ENCODE measurements at places on chromosomes 13 and 19. TPM values are rescaled to one million over a fixed set of nuclear protein-coding genes. Genes with fewer than 3 reads are reported as not detected.
A peak's percentile ranks its signal among the peaks of the same experiment; 100 is the strongest.

- no peak for DNase-seq
Measured at GRCh38 chr19:46828484-46828883, 22.2 kb downstream of the AP2S1 start.

- no peak for DNase-seq
Measured at GRCh38 chr13:84645196-84646012, 763.1 kb upstream of the SLITRK1 start.

The EPSTI1 gene
- 7.3 TPM for total RNA-seq

DNA sequence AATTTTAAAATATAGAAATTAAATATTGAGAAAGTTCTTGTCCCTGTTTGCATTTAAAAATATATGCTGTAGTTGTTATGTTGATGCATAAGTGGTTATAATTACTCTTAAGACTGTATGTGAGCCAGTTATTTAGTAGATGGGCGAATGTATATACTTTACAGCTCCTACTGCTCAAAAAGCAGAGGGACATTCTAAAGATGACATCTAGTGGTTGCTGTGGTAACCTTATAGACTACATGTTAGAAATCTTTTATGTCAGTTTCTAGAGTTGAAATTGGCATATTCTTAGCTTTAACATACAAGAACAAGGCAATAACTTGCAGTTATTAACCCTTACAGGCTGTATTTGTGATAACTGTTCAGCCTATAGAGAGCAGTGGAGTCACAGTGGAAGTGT, 160.5 kb downstream of the OLFM4 start:
- DNase-seq, result no peak

- no peak for DNase-seq
Measured at GRCh38 chr13:91278888-91279287, 68.6 kb upstream of the MIR17HG start.

- DNase-seq, result no peak
Measured at GRCh38 chr19:54995561-54995960, 29.4 kb downstream of the NLRP2 start.

DNA sequence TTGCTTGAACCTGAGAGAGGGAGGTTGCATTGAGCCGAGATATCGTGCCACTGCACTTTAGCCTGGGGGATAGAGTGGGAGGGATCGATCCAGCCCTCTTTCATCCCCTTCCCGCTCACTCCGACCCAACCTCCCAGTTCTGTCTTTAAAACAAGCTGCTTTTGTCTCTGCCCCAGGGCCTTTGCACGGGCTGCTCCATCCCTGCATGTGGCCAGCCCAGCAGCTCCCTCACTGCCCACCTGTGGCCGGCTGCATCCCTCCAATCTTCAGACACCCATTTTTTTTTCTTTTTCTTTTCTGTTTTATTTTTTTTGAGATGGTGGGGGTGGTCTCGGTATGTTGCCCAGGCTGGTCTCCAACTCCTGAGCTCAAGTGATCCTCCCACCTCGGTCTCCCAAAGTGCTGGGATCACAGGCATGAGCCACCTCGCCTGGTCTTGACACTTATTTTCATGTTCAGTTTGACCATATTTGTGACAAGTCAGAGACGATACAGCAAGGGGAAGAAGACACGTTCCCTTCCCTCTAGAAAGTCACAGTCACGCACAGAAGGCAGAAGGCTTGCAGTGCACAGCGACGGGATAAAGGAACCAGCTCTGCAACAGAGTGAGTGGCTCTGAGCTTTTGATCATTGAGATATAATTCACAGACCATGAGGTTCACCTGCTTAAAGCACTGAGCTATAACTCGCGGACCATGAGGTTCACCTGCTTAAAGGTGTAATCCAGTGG, 31.8 kb downstream of the EFNA2 start:
- DNase-seq, result no peak

DNA sequence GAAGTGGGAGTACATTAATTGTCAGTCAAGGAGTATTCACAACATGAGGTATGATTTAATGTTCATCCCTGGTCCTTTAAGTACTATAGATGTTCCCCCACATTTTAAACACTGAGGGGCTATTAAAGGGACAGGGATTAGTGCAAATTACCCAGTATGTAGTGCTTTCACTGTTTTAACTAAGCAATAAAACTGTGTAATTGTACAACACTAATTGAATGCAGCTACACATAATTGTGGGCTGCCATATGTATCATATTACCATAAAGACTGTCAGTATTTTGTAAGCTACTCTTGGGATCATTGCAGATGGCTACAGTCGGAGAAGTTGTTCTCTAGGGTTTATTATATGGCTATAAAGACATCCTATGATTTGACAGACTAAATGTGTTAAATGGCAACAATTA, 316.6 kb downstream of the DCLK1 start:
- no peak for DNase-seq

GRCh38 chr13:20721454-20722357, 18.2 kb downstream of the IL17D start:
- DNase-seq, result peak; percentile 49

- no peak for DNase-seq
Measured at GRCh38 chr19:33358408-33358807, 15.1 kb upstream of the CEBPG start.

- no peak for DNase-seq
Measured at GRCh38 chr19:40907968-40908735, 26.1 kb upstream of the CYP2A7 start.

DNA sequence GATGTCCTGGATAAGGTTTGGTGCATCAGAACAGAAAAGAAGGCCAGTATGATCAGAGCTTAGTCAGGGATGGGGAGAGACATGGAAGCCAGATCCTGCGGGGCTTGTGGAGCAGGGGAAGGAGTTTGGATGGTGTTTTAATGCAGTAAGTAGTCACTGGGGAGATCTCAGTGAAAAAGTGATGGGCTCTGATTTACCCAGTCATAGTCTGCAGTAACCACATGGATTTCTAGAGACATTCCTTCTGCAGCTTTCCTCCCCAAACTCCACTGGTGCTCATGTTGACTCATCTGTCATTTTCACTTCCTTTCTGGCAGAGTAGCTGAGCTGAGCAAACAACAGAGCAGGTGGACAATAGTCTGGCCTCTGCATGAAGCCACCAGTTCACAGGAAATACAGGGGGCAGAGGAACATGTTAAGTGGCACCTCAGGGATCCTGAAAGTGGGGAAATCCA, 144.1 kb downstream of the DPF1 start:
- no peak for DNase-seq

- no peak for DNase-seq
Measured at GRCh38 chr13:39106216-39107005, 68.2 kb downstream of the NHLRC3 start.

DNA sequence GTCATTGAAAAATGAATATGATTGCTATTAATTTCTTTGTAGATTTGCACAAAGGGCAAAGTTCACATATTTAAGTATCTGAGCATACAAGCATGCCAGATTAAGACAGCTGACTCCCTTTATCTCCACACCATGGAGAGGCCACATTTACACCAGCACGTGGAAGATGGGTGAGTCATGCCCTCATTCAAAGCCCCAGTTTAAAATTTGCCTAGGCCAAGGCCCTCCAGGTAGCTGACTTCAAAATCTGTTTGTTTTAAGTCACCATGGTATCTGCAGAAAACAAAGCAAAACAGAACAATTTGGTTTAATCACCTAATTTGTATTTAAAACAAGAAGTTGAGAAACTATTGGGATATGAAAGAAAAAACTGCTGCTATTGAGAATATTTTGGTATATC, 109.2 kb downstream of the ESD start:
- no peak for DNase-seq

DNA sequence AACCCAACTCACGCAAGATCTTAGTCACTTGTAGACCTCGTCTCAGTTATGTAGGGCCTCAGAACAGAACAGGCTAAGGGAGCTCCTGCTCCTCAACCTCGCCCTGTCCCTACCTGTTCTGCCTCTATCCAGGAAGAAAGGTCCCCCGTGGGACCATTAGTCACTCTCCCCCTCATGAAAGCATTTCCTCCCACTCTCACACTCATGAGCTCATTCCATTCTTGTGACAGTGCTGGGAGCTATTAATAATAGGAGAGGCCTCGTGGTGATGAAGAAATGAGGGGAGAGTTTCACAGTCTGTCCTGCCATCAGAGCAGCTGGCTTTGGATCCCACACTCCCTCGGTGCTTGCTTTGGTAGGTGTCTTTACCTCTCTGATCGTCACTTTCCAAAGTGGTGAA, 10.2 kb downstream of the PPP2R1A start:
- DNase-seq, result peak; percentile 38
